ENCODE measurements at places on chromosomes 12 and 14. TPM values are rescaled to one million over a fixed set of nuclear protein-coding genes. Genes with fewer than 3 reads are reported as not detected.

GRCh38 chr12:25681580-25681979 lies 128.5 kb upstream of the LMNTD1 start:
- no peak overlapping the region for H3K4me3 ChIP-seq
- DNase-seq = no peak
- H3K27ac ChIP-seq = no peak overlapping the region

- no peaks in the 10 kb centered on the region for H3K4me1 ChIP-seq
- H3K36me3 ChIP-seq = no peaks in the 10 kb centered on the region
- H3K27ac ChIP-seq = no peak overlapping the region
- H3K27me3 ChIP-seq = no peaks in the 10 kb centered on the region
- no peak overlapping the region for H3K4me3 ChIP-seq
These were observed 32.6 kb upstream of the PLEKHG3 start for GRCh38 chr14:64671591-64671990.

GRCh38 chr12:127340381-127340780 lies 926.6 kb upstream of the TMEM132C start:
- no peak overlapping the region for H3K27ac ChIP-seq
- H3K4me1 ChIP-seq = no peaks in the 10 kb centered on the region
- H3K4me3 ChIP-seq = no peak overlapping the region
- DNase-seq = no peak
- H3K36me3 ChIP-seq = no peaks in the 10 kb centered on the region
- no peaks in the 10 kb centered on the region for H3K27me3 ChIP-seq

DNA sequence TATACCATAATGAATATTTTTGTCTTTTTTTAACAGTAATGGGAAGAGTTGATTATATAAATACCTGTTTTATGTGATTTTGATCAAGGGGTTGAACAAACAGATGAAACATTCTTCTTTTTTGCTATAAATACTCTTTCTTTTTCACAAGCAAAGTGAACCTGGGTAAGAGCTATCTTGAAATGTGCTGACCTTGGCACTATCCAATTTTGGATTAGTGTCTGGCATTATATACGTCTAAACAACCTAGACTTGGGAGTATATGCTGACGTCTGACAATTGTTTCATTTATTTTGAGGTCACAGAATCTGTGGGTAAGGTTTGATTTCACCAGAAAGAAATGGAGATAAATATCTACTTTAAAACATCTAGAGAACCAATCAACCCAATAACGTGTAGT lies 716.0 kb upstream of the STXBP6 start:
- H3K27me3 ChIP-seq = no peaks in the 10 kb centered on the region
- no peak overlapping the region for H3K27ac ChIP-seq
- no peak for DNase-seq
- H3K4me1 ChIP-seq = no peaks in the 10 kb centered on the region
- no peaks in the 10 kb centered on the region for H3K36me3 ChIP-seq

GRCh38 chr12:50338920-50339645 lies 55.8 kb upstream of the LIMA1 start:
- H3K27ac ChIP-seq = no peak overlapping the region
- no peaks in the 10 kb centered on the region for H3K27me3 ChIP-seq
- no peaks in the 10 kb centered on the region for H3K36me3 ChIP-seq
- no peaks in the 10 kb centered on the region for H3K4me1 ChIP-seq

- DNase-seq = no peak
- no peaks in the 10 kb centered on the region for H3K27me3 ChIP-seq
- H3K36me3 ChIP-seq = no peaks in the 10 kb centered on the region
- no peaks in the 10 kb centered on the region for H3K4me1 ChIP-seq
- H3K27ac ChIP-seq = no peak overlapping the region
These were observed 469.8 kb upstream of the FLRT2 start for GRCh38 chr14:85060121-85060520.

- H3K4me1 ChIP-seq = peaks cover 43% of the 10 kb centered on the region
- peak overlapping the region; percentile 41 for H3K4me3 ChIP-seq
- no peaks in the 10 kb centered on the region for H3K36me3 ChIP-seq
- H3K27me3 ChIP-seq = peaks cover 33% of the 10 kb centered on the region
These were observed 2.4 kb downstream of the HRK start for GRCh38 chr12:116878567-116879508.

DNA sequence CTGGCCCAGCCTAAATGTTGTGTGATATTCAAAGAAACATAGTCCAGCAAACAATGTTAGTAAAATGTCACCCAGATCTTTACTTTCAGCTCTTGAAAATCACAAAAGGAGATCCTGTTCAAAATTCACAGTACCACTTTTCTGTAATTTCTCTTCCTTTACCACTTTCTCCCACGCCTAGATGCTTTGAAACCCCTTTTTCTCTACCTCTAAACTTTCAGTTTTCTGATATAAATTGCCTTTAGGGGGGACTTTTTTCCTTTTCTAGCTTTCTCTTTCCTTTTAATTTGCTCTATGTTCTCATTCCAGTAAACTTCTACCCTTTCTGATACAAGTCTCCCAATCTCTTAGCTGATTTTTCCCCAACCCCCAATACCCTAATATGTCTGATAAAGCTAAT lies 101.8 kb downstream of the LMO3 start:
- no peaks in the 10 kb centered on the region for H3K27me3 ChIP-seq
- no peak overlapping the region for H3K27ac ChIP-seq
- no peaks in the 10 kb centered on the region for H3K36me3 ChIP-seq
- no peak overlapping the region for H3K4me3 ChIP-seq

- no peak overlapping the region for H3K27ac ChIP-seq
- H3K27me3 ChIP-seq = peaks cover 3% of the 10 kb centered on the region
- H3K4me1 ChIP-seq = no peaks in the 10 kb centered on the region
- no peaks in the 10 kb centered on the region for H3K36me3 ChIP-seq
- no peak overlapping the region for H3K4me3 ChIP-seq
These were observed 536.3 kb downstream of the TMEM121 start for GRCh38 chr14:106062502-106063272.

DNA sequence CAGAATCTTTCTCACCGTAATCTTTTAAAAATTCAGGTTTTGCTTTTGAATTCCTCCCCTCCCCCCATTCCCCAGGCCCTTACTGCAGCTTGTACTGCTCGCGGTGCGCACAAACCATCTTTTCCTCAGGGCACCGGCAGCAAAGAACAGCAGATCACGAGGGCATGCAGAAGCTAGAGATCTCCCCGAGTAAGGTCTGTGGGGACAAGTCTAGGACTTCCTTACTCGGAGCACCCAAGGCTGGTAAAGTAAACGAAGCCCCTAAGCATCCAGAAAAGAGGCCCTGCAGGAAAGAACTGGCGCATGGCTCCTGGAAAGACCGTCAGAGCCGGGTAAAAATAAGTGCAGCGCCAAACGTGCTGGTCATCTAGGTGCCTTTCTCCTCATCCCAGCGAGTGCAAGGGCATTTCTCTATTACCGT lies 727 bp downstream of the LDHB start:
- H3K4me1 ChIP-seq = peaks cover 11% of the 10 kb centered on the region
- peak overlapping the region; percentile 65 for H3K4me3 ChIP-seq
- H3K36me3 ChIP-seq = peaks cover 27% of the 10 kb centered on the region
- no peaks in the 10 kb centered on the region for H3K27me3 ChIP-seq
- peak overlapping the region; percentile 96 for H3K27ac ChIP-seq

- no peaks in the 10 kb centered on the region for H3K27me3 ChIP-seq
- H3K4me3 ChIP-seq = no peak overlapping the region
- no peak for DNase-seq
- no peaks in the 10 kb centered on the region for H3K36me3 ChIP-seq
- no peaks in the 10 kb centered on the region for H3K4me1 ChIP-seq
These were observed 224.3 kb upstream of the ATP2B1 start for GRCh38 chr12:89932954-89933353.

GRCh38 chr12:41532072-41532471 lies 344.0 kb downstream of the PDZRN4 start:
- H3K27ac ChIP-seq = no peak overlapping the region
- H3K4me3 ChIP-seq = no peak overlapping the region
- no peaks in the 10 kb centered on the region for H3K4me1 ChIP-seq
- no peaks in the 10 kb centered on the region for H3K27me3 ChIP-seq
- H3K36me3 ChIP-seq = no peaks in the 10 kb centered on the region
- DNase-seq = no peak

DNA sequence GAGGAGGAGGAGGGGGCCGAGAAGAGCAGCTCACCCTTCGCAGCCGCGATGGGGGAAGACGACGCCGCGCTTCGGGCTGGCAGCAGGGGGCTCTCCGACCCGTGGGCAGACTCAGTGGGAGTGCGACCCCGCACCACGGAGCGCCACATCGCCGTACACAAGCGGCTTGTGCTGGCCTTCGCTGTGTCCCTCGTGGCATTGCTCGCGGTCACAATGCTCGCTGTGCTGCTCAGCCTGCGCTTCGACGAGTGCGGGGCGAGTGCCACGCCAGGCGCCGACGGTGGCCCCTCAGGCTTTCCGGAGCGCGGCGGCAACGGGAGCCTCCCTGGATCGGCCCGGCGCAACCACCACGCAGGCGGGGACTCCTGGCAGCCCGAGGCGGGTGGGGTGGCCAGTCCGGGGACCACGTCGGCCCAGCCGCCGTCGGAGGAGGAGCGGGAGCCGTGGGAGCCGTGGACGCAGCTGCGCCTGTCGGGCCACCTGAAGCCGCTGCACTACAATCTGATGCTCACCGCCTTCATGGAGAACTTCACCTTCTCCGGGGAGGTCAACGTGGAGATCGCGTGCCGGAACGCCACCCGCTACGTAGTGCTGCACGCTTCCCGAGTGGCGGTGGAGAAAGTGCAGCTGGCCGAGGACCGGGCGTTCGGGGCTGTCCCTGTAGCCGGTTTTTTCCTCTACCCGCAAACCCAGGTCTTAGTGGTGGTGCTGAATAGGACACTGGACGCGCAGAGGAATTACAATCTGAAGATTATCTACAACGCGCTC lies 745 bp downstream of the TRHDE start:
- H3K27me3 ChIP-seq = peaks cover 35% of the 10 kb centered on the region
- H3K27ac ChIP-seq = peak overlapping the region; percentile 72
- no peaks in the 10 kb centered on the region for H3K36me3 ChIP-seq
- peaks cover 8% of the 10 kb centered on the region for H3K4me1 ChIP-seq
- peak; percentile 62 for DNase-seq

- no peak overlapping the region for H3K27ac ChIP-seq
- no peak for DNase-seq
- no peak overlapping the region for H3K4me3 ChIP-seq
- no peaks in the 10 kb centered on the region for H3K4me1 ChIP-seq
- no peaks in the 10 kb centered on the region for H3K36me3 ChIP-seq
These were observed 503.7 kb downstream of the NRXN3 start for GRCh38 chr14:78673845-78674244.

GRCh38 chr14:94343238-94344005 lies 20.3 kb upstream of the SERPINA6 start:
- H3K27me3 ChIP-seq = no peaks in the 10 kb centered on the region
- H3K4me3 ChIP-seq = no peak overlapping the region
- H3K27ac ChIP-seq = no peak overlapping the region
- H3K36me3 ChIP-seq = no peaks in the 10 kb centered on the region
- DNase-seq = no peak
- peaks cover 17% of the 10 kb centered on the region for H3K4me1 ChIP-seq

GRCh38 chr12:39990122-39991101 lies 115.5 kb downstream of the SLC2A13 start:
- no peaks in the 10 kb centered on the region for H3K4me1 ChIP-seq
- no peak overlapping the region for H3K27ac ChIP-seq
- DNase-seq = peak; percentile 80
- H3K27me3 ChIP-seq = no peaks in the 10 kb centered on the region
- H3K36me3 ChIP-seq = no peaks in the 10 kb centered on the region
- no peak overlapping the region for H3K4me3 ChIP-seq

GRCh38 chr14:50530358-50530757 lies 2.0 kb downstream of the MAP4K5 start:
- DNase-seq = no peak
- no peak overlapping the region for H3K4me3 ChIP-seq
- H3K27ac ChIP-seq = peak overlapping the region; percentile 98
- H3K4me1 ChIP-seq = peaks cover 68% of the 10 kb centered on the region
- H3K36me3 ChIP-seq = no peaks in the 10 kb centered on the region

- peak overlapping the region; percentile 60 for H3K27ac ChIP-seq
- no peak for DNase-seq
- H3K4me3 ChIP-seq = peak overlapping the region; percentile 3
- no peaks in the 10 kb centered on the region for H3K36me3 ChIP-seq
- no peaks in the 10 kb centered on the region for H3K4me1 ChIP-seq
These were observed 103.9 kb downstream of the AKAP6 start for GRCh38 chr14:32432813-32433538.

GRCh38 chr14:55026441-55026792 lies 482 bp downstream of the WDHD1 start:
- H3K36me3 ChIP-seq = no peaks in the 10 kb centered on the region
- DNase-seq = no peak
- no peaks in the 10 kb centered on the region for H3K27me3 ChIP-seq
- H3K4me3 ChIP-seq = peak overlapping the region; percentile 81
- peak overlapping the region; percentile 93 for H3K27ac ChIP-seq

- no peak for DNase-seq
- H3K27ac ChIP-seq = no peak overlapping the region
- H3K36me3 ChIP-seq = no peaks in the 10 kb centered on the region
- H3K4me3 ChIP-seq = no peak overlapping the region
These were observed 138.4 kb downstream of the ADGRD1 start for GRCh38 chr12:131091976-131092691.

- no peak for DNase-seq
- no peak overlapping the region for H3K27ac ChIP-seq
- no peak overlapping the region for H3K4me3 ChIP-seq
- H3K36me3 ChIP-seq = no peaks in the 10 kb centered on the region
- H3K27me3 ChIP-seq = no peaks in the 10 kb centered on the region
These were observed 59.5 kb downstream of the SMOC1 start for GRCh38 chr14:69938751-69939150.

DNA sequence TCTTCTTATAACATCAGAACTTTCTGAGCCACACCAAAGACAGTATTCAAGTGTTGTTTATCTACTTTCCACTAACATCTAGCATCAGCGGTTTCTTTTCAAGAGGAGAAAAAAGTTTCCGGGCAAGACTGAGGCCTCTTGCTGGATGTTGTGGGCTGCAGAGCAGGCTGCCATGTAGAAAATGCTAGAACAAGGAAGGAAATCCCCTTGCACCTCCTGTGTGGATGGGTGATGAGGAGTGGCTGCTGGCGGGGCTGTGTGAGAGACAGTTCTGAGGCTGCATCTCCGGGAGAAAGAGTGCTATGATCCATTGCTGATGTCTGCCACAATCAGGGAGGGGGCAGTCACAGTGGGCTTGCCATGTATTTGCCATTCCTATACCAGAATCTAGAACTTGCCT lies 37.8 kb upstream of the PPP1CC start:
- H3K27me3 ChIP-seq = no peaks in the 10 kb centered on the region
- H3K27ac ChIP-seq = no peak overlapping the region
- DNase-seq = peak; percentile 32

GRCh38 chr14:61025251-61026223 lies 44.5 kb downstream of the SLC38A6 start:
- no peak overlapping the region for H3K4me3 ChIP-seq
- H3K4me1 ChIP-seq = no peaks in the 10 kb centered on the region
- DNase-seq = peak; percentile 56
- H3K36me3 ChIP-seq = no peaks in the 10 kb centered on the region

The AQP6 gene
- total RNA-seq = not detected

The FBLN5 gene
- total RNA-seq = 44.9 TPM

The STXBP6 gene
- 25.5 TPM for total RNA-seq

The LRTM2 gene
- not detected for total RNA-seq

The MIA2 gene
- 64.3 TPM for total RNA-seq

The CIDEB gene
- total RNA-seq = 6.4 TPM

The INSM2 gene
- not detected for total RNA-seq

The ZCRB1 gene
- 46.1 TPM for total RNA-seq

The SMCO2 gene
- not detected for total RNA-seq

The PRPH gene
- 0.45 TPM for total RNA-seq

The WNT1 gene
- not detected for total RNA-seq

The AKAP5 gene
- total RNA-seq = 3.2 TPM

The FGD4 gene
- 138 TPM for total RNA-seq

The ERP27 gene
- 1.1 TPM for total RNA-seq

The PLEKHG7 gene
- total RNA-seq = 0.29 TPM

The FBXO21 gene
- total RNA-seq = 494 TPM

The ESPL1 gene
- 6.6 TPM for total RNA-seq

Data from stomach (tissue), 19 donors.